ENCODE measurements at places on chromosomes 7 and 10.

DNA sequence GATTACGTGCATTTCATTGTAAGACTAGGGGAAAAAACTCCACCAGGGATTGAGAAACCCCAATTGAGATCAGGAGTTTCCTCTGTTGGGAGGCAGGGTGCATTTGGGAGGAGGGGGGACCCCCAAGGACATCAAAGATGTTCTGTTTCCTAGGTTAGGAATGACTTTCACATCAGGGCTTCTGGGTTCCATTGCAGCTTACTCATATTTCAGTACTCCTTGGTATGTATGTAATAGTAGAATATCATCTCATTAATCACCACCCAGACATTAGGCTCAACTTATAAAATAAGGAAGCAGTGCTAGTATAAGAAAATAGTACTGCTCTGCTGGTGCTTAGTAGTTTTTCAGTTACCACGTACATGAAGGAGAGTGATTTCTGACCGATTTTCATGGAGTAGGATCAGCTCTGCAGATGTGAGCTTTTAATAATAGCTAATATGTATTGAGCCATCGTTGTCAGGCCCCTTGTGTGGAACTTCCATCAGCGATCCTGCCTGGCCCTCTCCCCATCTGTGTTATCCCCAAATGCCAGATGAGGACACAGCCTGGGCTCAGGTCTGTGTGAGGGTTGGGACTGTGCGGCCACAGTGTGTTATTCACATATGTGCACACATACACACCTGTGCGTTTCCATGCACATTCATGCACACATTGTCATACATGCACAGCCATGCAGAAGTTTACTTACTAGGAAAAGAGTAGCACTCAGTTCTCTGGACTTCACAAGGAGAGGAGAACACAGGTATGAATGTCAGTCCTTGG is 23.5 kb downstream of the UPP1 start:
- DNase-seq: no peak

- DNase-seq: no peak
Observed at GRCh38 chr10:113648478-113648877, 15.4 kb downstream of the NRAP start.

DNA sequence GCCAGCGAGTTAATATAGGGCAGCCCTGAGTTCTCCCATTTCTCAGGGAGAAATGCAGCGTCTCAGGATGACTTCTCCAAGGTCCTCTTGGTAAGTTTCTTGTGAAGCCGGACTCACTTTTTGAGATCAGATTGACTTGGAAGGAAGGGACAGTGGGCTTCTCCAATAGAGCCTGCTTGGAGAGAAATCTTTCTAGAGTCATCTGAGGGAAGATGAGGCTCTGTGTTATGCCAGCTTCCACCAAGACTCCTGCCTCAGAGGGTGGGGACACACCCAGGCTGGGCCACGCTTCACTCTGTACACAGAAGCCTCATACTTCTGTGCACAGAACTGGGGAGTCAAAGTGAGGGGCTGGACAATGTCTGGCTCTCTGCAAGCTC is 5.6 kb downstream of the C10orf105 start:
- DNase-seq: no peak

GRCh38 chr10:124678557-124679240 is 65.5 kb downstream of the FAM53B start:
- DNase-seq: no peak

- DNase-seq: no peak
Observed at GRCh38 chr10:133087679-133088178, at the start of gene ADGRA1. TSS of gene ADGRA1 (plus strand) at chr10:133087924. CDS start at chr10:133088910, 986 bp downstream.

DNA sequence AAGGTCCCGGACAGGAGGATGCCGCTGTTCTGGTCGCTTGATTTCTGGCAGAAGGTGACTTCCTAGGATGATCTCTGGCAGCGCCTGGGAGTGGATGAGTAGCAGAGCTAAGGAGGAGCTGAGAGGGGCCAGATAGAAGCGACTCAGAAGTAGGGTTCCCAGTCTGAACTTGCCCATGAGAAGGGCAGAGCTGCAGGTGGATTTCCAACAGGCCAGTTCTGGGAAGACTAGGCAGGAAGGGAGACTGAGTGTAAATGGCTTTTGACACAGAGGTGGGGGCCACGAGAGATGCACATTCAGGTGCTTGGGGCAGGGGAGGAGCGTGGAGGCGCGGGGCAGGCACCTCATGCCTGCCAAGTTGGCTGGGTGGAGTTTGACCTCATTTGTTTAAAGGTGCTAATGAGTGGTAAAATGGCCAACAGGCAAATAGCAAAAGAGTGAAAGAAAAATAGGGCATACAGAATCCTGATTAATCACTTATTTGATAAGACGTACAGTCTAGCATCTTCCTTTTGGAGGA is 58.8 kb downstream of the SHH start:
- DNase-seq: no peak

DNA sequence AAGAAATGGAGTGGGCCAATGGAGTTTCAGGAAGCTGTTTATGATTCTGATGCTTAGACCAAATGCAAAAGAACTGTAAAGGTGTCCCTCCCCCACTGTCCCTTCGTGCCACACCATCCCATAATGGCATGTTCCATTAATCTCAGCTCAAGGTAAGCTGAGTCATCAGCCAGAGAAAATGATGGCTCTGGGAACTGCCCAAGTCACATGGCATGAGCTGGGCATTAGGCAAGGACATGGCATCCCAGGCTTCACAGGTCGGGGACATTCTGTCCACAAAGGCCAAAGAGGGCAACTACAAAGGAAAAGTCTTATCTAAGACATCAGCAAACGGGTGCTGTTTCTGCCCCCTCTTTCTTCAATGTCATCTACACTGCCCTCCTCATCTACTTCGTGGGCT is 44.9 kb downstream of the DLG5 start:
- no peak for DNase-seq

DNA sequence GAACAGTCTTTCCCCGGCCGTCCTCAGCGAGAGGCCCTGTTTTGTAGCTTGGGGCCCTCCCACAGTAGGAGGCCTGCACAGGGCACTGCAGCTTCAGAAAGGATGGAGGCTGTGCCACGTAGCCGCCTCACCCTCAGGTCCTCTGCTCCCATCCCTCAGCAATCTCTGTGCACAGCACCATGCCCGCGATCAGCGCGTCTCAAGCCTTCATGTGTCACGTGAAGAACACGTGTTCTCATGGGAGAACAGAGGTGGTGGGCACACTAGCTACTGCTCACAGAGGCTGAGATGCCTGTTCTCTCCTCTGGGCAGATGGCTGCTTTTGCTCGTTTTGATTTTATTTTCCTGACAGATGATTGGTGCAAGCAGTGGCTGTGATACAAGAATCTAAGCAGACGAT is 8.5 kb upstream of the SHH start:
- no peak for DNase-seq

GRCh38 chr10:36469585-36469984 is 655.8 kb upstream of the ANKRD30A start:
- DNase-seq: no peak

DNA sequence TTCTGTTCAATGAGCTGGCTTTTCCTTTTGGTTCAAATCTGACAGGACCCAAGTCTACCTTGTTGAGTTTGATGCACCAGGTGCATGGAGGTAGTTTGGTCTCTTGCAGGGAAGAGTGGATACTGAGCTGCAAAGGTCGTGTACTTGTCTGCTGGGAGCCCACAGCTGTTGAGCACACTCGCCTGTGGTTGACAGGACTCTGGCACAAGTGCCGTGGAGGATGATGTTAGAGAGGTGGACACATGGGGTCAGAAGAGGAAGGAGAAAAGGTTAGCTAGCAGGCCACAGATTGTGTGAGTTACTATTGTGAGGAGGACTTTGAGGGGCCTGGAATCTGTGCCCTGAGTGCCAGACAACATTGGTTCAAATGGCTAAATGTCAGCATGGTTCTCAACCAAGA is 197.3 kb downstream of the CREB5 start:
- no peak for DNase-seq

DNA sequence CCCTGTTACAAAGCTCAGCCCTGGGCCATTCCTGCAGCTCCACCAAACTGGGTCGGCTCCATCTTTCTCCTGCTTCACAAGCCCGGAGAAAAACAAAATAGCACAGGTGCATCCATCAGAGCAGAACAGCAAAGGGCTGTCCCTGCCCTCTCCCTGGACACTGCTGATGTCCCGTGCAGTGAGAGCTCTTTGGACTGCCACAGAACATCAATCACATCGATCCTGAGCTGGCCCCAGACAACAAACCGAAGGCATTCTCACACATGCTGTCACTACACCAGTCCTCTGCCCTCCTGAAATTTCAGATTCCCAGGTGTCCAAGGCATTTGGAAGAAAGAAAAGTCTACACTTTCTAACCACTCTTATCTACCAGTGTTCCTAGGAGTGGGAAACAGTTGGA is 427.1 kb upstream of the ZMIZ1 start:
- no peak for DNase-seq

GRCh38 chr7:10875080-10875479 is 98.6 kb upstream of the PHF14 start:
- DNase-seq: no peak

GRCh38 chr10:29543715-29544114 is 91.1 kb downstream of the SVIL start:
- no peak for DNase-seq

DNA sequence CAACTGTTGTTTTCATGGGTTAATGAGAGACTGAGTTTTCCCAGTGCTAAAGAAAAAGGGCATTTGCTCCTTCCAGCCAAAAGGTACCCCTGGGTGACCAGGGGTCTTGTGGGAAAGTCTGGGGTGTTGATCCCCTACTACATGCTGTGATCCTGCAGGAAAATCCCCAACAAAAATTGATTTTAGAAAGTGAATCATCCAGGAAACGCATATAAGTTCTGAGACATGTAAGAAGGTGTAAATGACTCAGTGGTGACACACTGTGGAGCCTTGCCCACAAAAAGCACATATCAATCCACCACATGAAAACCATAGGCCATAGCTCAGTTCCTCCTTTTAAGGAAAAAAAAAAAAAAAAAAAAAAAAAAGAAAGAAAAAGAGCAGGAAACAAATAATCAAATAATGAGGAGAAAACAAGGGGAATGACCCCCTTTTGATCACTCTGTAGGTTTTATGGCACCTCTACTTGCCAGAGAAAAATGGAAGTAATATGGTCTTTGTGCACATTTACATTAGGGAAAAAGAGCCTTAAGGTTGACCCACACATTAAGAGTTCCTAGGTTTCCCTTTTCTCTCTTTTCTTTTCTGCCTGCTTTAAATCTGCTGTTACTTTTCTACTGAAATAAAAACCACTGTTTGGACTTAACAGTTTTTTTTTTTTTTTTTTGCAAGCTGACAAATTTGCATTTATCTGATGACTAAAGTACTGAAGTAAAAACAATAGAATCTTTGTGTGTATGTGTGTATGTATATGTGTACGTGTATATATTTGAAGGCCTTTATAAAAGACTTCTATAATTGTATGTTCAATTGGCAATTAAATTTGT is 386.0 kb downstream of the KIF20B start:
- DNase-seq: no peak

- DNase-seq: no peak
Observed at GRCh38 chr10:96721207-96721572, 876 bp upstream of the PIK3AP1 start.
